ENCODE measurements at places on chromosomes 3 and 15.

DNA sequence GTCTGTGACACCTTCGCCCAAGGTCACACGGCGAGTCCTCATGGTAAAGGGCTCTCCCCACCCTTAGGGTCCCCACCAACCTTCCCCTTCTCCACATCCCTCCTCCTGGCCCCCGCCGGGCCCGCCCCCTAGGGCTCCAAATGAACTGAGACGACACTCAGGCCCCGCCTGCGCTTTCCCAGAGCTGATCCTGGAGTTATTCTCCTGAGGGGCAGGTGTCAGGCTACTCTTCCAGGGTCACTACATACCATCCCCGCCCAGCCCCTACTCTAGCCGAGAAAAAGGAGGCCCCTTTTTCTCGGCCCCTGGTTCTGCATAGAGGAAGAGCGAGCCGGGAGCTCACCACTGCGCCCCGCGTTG, 292 bp downstream of the USP4 start:
- DNase-seq: no peak

GRCh38 chr3:196920733-196921132, 21.6 kb downstream of the NCBP2 start:
- no peak for DNase-seq

DNA sequence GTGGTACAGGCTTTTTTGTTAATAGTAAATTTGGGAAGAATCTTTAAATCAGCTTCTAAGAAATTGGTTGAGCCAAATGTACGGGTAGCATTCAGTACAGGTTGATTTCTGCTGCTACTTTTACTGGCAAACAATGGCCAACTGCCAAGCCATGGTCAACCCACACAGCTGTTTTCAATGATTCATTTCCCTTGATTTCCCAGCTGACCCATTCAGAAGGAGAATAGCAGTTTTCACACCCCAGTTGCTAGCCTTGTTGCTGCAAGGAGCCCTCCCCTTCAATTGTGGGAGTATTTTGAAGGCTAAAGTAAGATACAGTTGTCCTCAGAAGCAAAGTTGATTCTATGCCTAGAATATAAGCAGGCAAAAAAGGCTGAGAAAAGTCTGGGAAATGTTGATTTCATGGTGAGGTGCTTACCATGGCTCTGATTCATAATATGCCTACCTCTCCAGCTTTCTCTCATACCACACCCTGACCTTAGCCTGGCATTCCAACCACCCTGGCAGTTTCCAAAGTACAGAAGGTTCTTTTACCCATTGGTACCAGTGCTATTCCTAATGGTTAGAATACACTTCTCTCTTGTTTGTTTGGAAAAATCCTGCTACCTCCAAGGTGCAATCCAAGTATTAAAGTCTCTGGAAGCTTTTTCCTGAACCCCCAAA, 320.3 kb upstream of the TGFBR2 start:
- no peak for DNase-seq

DNA sequence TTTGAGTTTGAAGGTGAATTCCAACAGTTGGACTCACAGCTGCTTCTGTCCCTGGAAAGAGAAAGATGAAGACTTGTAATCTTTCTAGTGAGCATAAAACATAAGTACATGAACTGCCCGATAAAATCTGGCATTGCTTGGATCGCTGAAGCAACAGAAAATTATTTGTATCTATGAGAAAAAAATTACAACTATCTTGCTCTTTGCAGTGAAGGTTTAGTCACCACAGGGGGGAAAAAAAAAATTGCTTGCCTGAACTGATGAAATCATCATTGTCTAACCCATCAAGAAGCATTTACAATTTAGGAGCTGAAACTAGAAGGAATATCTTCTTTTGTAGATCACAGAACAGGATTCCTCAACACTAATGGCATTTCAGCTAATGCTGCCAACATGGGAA, 20.0 kb downstream of the TMEM207 start:
- DNase-seq: no peak

- DNase-seq: no peak
Observed at GRCh38 chr15:78195735-78196201, 38.6 kb downstream of the ACSBG1 start.

GRCh38 chr3:190000861-190001196, 119.9 kb downstream of the P3H2 start:
- DNase-seq: no peak

- DNase-seq: no peak
Observed at GRCh38 chr15:74399511-74400312, 32.3 kb upstream of the CYP11A1 start.

- DNase-seq: no peak
Observed at GRCh38 chr15:74291101-74292071, 55.3 kb downstream of the CCDC33 start.

- DNase-seq: no peak
Observed at GRCh38 chr3:63324621-63325020, 46.5 kb downstream of the SYNPR start.

- peak; percentile 30 for DNase-seq
Observed at GRCh38 chr3:11655196-11655928, 11.6 kb upstream of the VGLL4 start.

DNA sequence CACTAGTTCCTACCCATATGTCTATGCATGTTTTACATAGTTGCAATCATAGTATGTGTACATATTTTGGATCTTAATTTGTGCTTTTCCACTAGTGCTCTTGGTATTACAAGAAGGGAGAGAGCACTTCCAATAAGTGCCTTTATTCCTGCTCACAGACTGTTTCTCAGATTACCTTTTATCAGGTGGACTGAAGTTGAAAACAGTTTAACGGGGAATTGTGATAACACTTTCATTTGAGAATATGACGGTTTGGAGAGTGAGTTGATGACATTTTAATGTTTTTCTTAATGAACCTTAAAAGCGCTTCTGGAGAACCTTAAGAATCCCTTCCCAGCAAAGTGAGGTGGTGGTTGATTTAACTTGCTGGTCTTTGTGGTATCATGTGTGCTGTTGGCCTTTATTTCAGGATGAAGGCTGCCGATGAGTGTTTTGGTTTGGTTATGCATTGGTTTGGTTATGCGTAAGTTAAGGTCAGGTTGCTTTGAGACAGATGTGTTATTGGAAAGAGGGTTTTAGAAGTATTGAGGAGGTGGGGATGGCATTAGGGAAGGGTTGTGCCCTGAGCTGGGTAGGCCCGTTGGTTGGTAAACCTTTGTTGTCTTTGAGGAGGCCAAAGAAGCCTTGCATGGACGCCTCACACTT, 2.8 kb downstream of the EDEM1 start:
- no peak for DNase-seq

DNA sequence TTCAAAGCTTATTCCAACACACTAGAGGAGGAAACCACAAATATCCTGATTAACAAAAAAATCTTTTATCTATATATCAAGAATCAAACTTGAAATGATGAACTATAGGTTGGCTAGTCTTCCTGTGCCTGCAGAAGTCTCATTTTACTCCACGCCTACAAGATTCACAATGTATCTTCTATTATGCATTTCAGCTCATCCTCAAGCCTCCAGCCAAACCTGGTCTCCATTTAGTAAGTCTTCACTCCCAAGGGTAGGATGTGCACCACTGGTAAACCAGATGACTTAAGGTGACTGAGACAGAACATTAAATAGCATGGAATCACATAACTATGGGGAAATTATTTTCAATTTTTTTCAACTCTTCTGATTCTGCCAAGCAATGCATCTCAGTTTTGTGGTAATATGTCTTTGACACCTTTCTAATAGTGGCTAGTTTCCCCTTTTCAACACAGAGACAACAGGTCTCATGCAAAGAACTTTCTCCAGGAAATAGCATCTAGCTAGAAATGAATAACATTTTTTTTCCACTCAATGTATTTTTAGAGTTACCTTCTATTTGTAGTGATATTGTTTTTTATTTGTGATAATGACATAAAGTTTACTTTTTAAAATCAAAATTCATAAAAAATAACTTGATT, 166.9 kb downstream of the TNIK start:
- no peak for DNase-seq

- DNase-seq: no peak
Observed at GRCh38 chr15:39426552-39427532, 154.0 kb upstream of the THBS1 start.

DNA sequence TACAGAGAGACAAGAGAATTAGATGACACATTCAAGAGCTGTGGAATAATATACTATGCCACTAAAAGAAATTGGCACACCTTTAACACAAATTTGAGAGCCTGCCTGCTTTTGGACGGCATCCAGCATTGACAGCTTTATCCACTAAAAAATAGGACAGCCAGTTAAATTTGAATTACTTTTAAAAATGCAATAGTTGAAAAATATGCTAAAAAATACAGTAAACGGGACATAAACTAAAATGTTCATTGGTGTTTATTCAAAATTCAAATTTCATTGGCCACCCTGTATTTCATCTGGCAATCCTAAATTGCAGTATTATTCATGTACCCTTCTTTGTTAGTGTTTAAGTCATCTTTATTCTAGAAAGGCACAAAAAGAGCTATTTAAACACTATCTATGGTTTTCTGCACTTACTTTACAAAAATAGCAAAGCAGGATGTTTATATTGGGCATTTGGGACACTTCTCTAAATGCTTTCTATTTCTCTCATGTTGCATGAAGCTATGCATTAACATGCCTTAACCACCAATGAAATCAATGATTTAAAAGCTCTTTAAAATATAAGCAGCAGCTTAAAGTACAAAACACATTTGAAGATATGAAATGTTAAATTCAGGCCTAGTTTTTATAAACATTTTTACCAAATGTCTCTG, 160.1 kb downstream of the NEK10 start:
- DNase-seq: no peak

DNA sequence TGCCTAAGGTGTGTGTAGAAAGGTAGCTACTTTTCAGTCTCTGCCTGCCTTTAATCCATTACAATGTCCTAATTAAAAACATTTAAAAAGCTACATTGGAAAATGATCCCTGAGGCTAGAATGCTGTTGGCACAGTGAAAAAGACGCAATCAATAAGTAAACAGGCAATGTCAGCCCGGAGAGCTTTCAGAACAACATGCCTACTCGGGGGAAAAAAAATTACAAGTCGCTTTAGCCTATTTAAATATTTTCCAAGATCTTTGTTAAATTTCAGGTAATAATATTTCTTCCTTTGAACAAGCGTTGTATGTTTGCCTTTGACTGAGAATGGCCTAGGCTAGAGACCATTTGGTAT, 46.6 kb upstream of the CD47 start:
- DNase-seq: no peak

GRCh38 chr15:69701198-69701597, 248.6 kb downstream of the RPLP1 start:
- no peak for DNase-seq

GRCh38 chr3:119085070-119085439, 50.4 kb upstream of the IGSF11 start:
- no peak for DNase-seq

- DNase-seq: no peak
Observed at GRCh38 chr3:171115667-171116066, 89.1 kb upstream of the SLC2A2 start.

DNA sequence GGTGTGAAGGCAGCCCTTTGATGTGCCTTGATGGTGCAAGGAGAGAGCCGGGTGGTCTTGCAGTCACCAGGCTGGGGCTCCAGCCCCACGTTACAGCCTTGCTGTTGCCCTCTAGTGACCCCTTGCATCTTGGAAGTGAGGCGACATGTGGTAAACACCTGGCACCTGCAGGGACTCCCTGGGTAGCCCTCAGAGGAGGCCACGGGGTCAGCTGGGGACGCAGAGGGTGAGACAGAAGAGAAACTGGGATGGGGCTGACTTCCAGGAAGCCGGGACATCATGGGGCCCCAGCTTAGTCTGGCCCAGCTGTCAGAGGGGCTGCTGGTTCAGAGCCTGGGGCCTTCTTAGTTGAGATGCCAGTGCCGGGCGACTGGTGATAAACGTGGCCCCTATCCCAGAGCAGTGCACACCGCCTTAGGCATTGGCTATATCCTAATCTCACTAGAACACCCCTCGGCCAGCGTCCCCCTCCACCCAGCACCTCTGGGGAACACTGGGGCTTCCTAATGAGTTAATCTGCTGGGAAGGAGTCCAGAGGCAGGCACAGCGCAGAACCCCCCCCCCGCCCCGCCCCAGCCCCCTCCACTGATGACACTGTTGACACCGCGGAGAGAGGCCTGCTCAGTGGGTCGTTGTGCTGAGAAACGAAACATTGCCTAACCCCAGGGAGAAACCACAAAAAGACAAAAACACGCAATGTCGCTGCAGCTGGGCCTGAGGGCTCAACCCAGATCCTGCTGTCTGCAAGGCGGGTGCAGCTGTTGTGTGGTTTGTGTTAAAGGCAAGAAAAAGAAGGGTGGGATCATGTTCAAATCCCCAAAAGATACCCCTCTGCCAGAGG, 60.5 kb upstream of the KLF13 start:
- DNase-seq: no peak

DNA sequence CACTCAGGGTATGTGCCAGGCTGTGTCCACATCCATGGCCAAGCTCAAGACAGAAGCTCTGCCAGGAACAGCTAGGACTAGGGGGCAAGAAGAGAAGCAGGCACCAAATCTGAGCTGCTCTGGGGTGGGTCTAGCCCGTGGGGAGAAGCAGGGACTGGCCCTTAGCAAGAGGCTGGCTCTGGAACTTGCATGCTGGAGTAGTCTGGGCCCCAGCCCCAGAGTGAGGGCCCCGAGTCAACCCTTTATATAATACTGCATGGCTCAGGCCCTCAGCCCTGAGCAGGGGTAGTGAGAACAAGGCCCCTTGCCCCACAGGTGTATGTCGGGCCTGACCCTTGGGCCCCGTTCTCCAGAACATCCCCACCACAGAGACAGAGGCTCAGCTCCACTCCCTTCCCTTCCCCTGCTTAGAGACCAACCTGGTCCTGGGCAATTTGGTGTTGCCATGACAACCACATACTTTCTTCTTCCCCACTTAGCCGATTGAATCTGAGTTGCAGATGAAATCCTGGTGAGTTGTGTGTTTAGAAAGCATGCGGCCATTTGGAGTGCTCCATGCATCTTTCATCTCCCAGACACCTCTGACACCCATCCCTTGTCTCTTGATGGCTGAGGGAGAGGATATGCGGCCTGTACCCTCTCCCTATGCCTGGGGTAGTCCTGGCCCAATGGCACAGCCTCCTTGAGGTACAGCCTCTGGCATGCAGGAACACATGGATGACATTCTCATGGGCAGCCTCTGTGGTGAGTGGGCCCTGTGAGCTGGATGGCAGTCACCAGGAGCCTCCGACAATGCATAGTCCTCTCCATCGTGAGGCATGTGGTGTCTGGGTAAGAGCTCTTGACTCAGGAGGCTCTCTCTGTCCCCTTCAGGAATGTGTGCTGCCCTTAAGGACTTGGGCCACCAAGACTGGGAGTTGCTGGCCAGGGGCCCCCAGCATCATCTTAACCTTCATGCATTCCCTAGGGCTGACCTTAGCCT, 29.2 kb upstream of the SFMBT1 start:
- no peak for DNase-seq

GRCh38 chr3:177904621-177905020, 631.6 kb upstream of the KCNMB2 start:
- DNase-seq: no peak

GRCh38 chr15:40960925-40961324, 7.7 kb downstream of the CHAC1 start:
- DNase-seq: no peak
